ENCODE measurements at places on chromosomes 3 and 15.

DNA sequence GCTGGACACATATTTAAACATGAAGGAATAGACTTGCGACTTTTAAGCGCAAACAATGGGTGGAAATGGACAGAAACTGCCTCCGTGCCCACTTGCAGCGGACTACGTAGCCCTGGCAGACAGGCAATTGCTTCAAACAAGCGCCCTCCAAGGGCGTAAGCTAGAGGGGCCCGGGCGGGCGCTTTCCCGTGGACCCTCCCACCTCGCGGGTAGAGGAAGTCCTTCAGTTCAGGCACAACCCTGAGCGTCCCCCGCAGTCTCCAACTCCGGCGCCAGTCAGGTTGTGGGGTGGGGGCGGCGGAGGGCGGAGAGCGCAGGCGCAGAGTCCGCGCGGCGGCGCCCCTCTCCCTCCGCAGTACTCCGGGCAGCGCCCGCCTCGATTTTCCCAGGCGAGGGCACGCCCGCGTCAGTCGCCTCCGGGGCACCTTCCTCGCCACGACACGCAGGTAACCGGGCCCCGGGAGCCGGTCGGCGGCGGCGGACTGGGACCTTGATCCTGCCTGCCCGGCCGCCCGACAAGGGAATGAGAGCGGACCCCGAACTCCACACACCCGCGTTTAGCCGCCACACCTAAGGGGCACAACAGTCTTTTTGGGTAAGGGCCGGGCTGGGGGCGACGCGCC, at the start of gene SLC35G2:
Gene SLC35G2 (plus strand): TSS at position 358 of the 623 bp plus-strand sequence. CDS start 35,335 bp downstream, outside the sequence.
- no peak for DNase-seq

GRCh38 chr3:186824430-186825139, 17.9 kb upstream of the ADIPOQ start:
- no peak for DNase-seq

GRCh38 chr3:33833408-33834095, 35.1 kb downstream of the PDCD6IP start:
- DNase-seq, result no peak

DNA sequence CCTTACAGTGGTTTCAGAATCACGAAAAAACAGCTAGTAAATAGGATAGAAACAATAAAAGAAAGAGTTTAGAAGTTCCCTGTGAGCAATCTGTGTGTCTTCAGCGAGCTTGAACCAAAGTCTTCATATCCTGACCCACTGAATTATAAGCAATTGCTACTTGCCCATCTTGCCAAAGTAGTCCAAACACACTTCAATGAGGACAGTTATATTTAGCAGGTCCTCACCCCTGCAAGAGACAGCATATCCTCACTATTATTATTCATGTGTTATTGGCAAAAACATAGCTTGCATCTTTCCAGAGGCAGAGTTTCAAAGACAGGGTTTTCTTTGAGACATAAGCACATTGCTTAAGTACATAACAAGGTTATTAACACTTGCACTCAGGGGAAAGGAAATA, 77.8 kb downstream of the FEZF2 start:
- DNase-seq, result no peak

DNA sequence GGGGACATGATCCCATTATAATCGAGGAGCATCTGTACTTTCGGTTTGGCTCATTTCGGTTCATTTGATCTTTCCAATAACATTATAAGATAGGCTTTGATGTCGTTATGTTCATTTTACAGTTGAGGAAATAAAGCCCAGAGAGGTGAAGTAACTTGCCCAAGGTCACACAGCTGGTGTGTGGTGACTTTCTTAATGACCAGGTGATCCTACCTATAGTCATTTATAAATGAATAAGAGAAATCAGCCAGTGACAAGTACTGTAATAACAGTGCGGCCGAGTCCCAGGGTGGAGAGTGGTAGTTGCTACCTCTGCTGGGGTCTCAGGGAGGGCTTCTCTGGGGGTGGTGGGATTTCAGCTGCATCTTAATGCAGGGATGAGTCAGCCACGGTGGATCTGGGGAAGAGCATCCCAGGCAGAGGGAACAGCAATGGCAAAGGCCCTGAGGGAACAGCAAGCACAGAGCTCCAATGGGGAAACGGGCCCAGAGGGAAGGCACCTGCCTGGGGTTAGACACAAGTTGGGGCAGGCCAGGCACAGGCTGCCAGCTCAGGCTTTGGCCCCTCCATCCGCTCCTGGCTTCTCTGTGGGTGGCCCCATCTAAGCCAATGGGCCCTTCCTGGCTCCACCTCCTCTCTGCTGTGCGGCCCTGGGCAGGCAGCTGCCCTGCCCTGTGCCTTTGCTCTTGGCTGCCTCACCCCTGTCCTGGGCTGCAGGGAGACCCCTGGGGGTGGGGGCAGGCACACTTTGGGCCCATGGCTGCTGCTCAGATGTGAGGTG, 1.1 kb upstream of the FBLN2 start:
- no peak for DNase-seq

DNA sequence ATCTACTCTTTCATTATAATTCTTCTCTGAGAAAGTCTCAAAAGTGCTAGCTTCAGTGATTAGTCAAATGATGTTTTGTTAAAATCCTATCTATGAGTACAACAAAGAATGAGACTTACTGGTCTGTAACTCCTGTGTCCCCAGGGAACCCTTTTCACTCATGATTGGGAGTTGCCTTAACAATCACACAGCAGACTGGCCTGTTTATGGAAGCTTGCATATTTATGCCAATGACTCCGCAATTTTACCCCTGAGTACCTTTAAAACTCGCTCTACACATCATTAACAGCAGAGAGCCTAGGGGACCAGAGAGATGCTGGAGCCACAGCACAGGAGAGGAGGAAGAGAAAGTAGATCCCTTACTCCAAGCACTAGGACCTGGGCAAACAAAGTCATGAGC, 628.1 kb downstream of the IGSF11 start:
- no peak for DNase-seq

DNA sequence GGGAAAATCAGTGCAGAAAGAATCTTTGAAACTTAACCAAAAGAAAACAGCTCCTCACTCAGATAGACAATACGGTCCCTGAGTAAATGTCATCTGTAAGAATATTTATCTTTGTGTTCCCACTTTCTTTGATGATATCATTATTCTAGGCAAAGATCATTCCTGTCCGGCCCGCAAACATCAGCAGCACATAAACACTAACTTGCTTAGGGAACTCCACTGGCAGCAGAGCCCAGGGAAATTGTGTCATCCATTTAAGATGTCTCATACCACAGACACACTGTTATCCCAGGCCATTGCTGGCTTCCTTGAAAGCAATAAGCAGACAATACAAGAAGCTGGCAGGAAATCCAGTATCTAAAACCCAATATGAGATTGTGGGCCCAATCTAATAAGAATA, 20.1 kb upstream of the CD96 start:
- DNase-seq, result no peak

DNA sequence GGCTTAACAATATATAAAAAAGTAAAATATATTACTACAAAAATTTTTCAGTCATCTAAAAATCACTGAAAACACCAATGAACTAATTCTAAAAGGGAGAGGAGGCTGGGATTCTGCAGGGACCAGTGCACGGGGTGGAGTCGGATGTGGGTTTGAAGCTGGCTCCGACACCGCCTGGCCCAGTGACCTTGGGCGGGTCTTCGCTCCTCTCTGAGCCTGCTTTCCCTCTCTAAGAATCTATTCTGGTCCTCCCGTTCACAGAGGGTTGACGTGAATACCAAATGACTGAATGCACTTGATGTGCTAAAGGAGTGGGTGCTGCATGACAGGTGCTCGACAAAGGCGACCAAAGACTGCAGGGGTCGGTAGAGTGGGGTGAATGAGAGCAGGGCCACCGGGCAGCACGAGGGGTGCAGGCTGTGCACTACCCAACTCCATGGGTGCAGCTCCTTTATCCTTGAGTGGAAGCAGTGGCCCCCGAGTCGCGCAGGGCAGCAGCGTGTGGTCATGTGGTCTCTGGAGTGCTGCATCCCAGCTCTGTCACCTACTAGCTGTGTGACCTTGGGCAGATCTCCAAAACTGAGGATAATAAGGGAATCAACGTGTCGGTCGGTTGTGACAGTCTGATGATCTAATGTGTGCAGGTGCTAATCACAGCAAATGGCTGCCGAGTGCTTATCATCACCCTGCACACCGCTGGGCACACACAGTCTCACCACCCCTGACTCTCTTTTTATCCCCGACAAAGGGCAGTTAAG, 8.6 kb upstream of the IQSEC1 start:
- no peak for DNase-seq

GRCh38 chr3:159417761-159418160, 570.9 kb upstream of the IL12A start:
- no peak for DNase-seq

DNA sequence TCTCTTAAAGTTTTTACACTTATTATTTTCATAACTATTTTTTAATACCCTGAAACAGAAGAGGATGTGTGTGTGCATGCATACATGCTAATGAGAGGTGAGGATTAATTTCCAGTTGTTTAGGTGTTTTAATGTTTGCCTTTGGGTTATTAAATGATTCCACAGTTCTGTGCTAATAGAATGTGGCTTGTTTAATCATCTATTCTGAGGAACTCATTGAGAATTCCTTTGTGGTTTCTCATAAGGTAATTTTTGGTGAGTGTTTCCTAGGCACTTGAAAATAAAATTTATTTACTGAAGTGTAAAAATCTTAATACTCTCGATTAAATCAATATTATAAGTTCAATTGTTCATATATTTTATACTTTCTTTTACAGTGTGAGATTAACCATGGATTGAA, 38.0 kb downstream of the STAC start:
- no peak for DNase-seq

DNA sequence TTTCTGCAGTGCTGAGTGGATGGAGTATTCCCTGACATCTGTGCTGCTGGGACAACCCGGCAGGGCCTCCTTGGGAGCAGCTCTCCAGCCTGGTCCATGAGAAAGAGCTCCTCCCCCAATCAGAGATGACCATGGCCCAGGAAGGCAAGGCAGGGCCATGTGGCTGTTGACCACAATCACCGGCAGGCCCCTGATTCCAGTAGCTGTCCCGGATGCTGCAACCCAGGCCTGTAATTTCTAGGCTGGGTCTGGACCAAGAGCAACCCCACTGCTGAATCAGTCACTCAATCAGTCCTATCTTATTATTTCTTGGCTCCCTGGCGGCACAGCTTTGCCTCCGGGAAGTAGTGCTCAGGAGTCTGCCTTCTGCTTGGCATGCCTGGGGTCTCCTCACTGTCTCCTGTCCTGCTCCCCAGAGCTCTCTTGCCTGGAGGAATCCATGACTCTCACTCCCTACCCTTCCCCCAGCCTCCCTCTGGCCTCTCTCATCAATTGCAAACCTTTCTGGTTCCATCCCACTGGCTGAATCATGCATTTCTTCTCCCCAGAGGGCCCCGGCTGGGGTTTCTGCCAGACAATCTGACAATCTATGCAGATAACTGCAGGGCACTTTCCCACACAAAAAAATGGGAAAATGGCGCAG, 32.6 kb upstream of the ITGA11 start:
- DNase-seq, result no peak

DNA sequence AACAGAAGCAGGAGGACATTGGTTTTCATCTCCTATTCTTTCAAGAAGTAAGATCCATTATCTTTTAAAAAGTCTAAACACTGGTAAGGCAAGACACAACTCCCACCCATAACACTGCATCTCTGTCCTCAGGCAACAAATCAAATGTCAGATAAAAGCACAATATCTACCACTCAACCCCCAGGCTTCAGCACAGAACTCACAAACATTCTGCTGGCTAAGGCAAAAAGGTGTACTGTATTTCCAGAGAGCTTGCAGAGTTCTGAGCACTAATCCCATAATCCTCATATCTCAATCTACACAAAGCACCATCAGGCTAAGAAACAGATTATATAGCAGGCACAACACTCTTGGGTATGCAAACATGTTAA, 20.9 kb downstream of the RAF1 start:
- no peak for DNase-seq

DNA sequence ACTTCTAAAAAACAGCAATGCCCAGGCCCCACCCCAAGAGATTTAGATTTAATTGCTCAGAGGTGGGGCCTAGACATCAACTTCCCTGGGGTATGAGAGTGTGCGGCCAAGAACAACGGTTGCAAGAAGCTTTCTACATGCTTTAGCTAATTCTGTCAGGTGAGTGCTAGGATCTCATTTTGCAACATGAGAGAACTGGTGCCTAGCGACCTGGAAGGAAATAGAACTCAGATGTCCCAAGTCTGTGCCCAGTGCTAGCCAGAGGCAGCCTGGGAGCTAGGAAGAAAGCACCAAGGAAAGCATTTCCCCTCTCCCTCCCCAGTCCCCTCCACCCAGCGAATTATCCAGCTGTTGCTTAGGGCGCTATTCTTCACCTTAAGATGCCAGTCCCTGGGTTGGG, 22.9 kb upstream of the HRH1 start:
- DNase-seq, result no peak

GRCh38 chr3:52233968-52234367, 5.0 kb downstream of the TWF2 start:
- DNase-seq, result no peak

DNA sequence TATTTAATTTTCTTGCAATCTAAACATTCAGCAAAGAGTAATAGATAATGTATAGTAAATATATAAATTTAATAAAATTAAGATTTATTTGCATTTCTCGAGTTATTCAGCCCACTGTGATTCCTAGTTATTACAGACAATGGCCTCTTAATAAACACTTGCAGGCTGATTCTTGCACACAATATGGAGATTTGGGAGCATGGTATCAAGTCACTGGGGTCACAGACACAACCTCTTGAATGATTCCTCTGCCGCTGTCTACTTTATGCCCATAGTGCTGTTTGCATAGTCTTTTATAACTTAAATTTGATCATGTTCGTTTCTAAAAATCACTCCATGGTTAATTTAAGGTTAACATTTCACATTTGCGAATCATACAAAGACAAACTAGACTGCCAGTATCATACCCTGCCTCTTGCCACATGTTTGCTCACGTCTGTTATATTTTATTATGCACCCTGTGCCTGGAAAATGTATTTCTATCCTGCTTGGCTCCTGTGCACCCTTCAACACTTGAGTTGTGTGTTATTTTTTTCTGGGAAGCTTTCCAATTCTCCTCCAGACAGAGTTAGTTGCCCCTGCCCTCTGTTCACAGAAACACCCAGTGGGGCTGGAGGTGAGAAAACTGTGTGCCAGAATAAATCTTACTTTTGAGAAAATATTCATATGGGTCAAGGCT, 206.3 kb upstream of the ROBO1 start:
- DNase-seq, result no peak

DNA sequence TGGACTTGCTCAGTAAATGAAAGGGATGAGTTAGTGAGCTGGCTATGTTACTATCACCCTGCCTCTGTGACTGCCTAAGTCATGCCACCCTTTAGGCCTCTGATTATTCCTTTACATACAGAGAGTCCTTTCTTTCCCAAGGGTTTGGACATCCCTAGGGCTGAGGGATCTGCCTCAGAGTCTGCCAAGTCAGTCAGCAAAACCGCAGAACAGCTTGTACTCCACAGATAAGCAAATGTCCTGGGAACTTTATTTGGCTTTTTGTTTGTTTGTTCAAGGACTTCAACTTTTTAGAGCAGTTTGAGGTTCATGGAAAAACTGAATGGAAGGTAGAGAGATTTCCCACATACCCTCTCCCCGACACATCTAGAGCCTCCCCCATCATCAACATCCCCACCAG, 82.6 kb upstream of the TRIM42 start:
- DNase-seq, result no peak

DNA sequence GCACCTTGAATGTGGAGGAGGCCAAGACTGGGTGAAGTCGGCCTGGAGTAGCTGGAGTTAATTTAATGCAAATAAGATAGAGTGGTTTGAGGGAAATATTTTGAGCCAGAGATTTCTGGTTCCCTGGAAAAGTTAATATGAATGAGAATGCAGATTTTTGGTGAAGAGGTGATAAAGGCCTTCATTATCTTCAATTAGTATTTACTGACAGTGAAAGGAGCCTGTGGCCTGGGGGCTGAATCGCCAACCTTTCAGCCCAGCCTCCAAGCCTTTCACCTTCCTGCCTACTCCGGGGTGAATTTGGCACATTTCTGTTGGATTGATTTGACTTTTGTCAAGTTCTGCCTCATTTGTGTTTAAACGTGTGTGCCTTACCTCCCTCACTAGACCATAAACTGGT, 147.8 kb downstream of the SOX2 start:
- no peak for DNase-seq

Data from stimulated activated CD8-positive, alpha-beta memory T cell treated with anti-CD3 and anti-CD28 coated beads, Interleukin-2, amount 100 ng/mL, for 1 hour (primary cell).